ENCODE measurements at places on chromosomes 6 and 20.

DNA sequence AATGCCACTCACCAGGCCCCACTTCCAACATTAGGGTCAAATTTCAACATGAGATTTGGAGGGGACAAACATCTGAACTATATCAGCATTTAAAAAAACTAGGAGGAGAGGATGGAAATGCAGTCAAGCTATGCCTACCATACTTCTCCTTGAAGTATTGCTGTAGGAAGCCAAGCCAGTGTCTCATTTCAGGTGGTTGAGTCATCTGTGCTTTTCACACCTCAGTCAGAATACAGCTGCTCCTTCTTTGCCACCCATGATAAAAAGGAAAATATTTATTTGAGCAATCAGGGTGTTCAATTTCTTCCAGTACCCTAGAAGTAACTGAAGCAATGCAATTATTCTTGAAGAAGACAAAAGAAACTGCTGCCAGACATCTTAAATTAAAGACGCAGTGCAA lies 47.0 kb upstream of the EEF1E1 start:
- no peak for DNase-seq

DNA sequence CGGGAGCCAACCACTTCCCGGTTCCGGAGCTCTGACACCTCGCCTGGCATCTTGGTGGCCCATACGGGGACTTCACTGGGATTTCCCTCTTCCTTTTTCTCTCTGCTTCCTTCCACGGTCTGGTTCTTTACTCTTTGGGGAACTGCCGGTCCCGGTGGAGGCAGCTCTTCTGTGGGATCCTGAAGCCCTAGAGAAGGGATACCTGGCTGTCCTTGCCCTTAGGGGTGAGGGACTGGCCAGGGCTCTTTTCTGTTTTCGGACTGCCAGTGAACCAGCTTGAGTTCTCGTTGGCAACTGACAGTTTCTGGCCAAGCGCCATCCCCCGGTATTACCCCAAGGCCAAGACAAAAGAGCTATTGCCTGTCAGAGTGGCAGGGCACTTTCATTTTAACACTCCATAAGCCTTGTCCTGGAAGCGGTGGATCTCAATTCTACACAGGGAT lies 880 bp upstream of the CPXM1 start:
- no peak for DNase-seq

GRCh38 chr20:52410182-52410647 lies 218.6 kb upstream of the ZFP64 start:
- no peak for DNase-seq

- DNase-seq = no peak
These were observed 14.9 kb downstream of the SRPK1 start for GRCh38 chr6:35905841-35906498.

Data from LoVo (cell line).